ENCODE measurements at places on chromosomes 7 and 10. TPM values are rescaled to one million over a fixed set of nuclear protein-coding genes. Genes with fewer than 3 reads are reported as not detected.

The AZGP1 gene
- total RNA-seq = not detected

The LRRC18 gene
- not detected for total RNA-seq

The KIAA1549 gene
- total RNA-seq = 2.6 TPM

The INMT gene
- 15.8 TPM for total RNA-seq

The KLF14 gene
- under 0.01 TPM for total RNA-seq

The DDX50 gene
- 35.8 TPM for total RNA-seq

The FXYD4 gene
- total RNA-seq = not detected

The SLC26A3 gene
- total RNA-seq = not detected

The SYCE1 gene
- 1.6 TPM for total RNA-seq

The ANK3 gene
- 5.8 TPM for total RNA-seq

The RET gene
- 0.43 TPM for total RNA-seq

The GUSB gene
- total RNA-seq = 13.0 TPM

The CLRN3 gene
- total RNA-seq = not detected

The AMPH gene
- total RNA-seq = 0.86 TPM

DNA sequence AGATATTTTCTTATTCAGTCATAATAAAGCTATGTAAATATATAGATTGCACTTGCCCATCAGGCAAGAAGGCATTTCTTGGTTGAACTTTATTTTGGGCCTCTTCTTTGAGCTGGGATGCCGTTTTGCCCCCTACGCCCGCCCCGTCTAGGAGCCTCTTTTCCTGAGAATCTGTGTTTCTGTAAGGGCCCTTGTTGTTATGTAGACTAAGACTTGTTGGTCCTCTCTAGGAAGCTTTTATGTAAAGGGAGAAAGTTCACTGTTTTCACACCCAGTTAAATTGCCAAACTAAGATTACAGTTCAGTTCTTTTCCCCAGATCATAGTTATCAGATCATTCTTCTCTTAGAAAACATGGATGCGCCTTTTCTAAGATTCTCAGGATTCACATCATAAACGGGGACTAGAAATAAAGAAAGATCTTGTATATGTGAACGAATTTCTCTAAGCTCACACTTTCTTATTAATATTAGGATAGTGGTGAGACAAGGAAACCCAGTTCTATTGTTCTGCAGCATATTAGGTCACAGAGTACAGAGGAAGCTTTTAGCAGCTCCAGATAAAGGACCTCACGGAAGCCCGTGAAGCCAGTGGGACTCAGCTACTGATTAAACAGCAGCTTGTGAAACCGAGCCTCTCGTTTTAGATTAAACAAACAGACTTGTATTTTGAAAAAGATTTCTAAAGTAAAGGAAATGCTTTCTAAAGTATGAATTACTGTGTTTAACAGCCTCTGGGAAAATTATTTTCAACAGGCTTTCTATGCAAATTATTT, 3.8 kb downstream of the LMTK2 start:
- DNase-seq = no peak

- DNase-seq = no peak
Observed at GRCh38 chr7:73549176-73549575, 8.3 kb downstream of the BCL7B start.

DNA sequence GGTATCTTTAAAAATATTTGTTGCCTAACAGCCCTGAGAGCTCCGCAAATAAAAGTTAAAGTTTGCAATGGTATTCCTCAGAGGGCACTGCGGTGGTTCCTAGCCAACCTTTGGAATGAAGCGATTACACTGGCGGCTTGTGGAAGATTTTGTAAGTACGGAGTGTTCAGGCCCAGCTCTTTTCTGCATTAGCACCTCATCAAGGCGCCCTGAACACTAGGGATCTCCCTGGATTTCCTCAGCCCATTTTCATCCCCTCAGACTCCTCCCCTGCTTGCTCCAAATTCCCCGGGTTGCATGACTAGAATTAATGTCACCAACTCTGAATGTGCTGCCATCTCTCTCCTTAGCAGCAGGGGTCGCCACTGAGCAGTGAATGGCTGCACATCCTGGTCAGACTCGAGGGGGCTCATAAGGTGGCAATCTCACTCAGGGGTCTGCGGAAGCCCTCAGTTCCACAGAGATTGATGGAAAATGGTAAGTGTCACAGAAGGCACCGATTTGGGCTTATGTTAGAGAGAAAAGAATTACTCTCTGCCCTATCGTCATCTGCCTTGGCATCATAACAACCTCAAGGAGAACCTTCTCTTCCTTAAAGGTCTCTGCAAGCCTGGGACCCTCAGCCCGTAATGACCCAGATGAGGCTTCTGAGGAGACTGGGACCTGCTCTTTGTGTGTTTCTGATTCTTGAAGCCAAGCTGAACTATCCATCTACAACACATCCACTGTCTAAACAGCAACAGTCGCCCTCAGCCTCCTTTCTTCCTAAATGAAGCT, 262.8 kb upstream of the AOAH start:
- DNase-seq = peak; percentile 48

GRCh38 chr10:416091-416515, 273.4 kb downstream of the DIP2C start:
- no peak for DNase-seq

DNA sequence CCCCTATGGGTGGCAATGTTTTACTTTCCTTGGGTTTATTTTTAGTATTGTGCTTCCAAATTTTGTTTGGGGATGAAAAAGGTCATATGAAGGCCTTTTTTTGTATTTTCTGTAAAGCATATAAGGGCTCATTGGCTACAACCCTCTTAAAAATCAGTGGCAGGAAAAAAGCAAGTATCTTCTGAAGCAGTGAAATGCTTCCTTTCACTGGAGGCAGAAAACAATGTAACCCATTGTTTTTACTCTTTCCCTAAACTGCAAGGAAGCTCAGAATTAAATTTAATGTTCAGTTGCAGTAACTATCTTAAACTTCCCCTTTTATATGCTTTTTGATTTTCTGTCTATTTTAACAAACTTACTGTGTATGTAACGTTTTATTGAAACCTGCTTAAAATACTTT, 148.7 kb upstream of the LYZL1 start:
- DNase-seq = no peak

- no peak for DNase-seq
Observed at GRCh38 chr7:20279979-20280378, 50.7 kb upstream of the ITGB8 start.

GRCh38 chr10:77168161-77168560, 469.4 kb downstream of the KCNMA1 start:
- DNase-seq = no peak

DNA sequence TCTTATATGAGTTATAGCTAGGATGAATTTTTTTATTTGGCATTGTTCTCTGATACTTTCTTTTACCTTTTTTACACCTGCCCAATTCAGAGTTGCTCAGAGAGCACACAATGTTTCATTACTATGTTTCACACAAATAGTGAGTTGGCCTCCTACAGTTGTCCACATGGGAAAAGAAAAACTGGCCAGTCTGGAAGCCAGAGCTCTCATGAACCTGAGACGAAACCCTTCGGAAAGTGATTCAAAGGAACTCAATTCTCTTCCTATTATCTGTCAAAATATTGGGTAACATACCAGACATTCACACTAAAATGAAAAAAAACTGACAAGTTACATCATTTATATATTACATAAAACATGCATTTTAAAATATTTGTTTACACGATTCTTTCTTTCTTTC, 15.3 kb downstream of the SCRN1 start:
- no peak for DNase-seq

- no peak for DNase-seq
Observed at GRCh38 chr7:24948739-24949138, 31.2 kb downstream of the OSBPL3 start.

DNA sequence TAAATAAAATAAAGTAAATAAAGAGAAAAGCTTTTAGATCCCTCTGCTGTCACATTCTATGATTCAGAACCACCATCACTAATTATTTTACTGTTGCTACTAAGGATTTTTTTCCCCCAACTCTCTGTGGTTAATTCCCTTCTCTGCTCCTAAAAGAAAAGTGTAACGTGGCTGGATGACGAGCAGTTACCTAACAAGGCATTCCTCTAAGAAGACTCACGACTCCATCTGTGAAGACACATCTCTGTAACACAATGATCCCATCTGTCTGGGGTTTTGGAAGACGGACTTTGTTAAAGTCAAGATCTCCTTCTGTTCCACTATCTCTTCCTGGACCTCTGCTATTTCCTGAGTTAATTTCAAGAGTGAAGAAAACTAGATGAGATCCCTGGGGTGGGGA, 179.9 kb downstream of the SFMBT2 start:
- peak; percentile 63 for DNase-seq

DNA sequence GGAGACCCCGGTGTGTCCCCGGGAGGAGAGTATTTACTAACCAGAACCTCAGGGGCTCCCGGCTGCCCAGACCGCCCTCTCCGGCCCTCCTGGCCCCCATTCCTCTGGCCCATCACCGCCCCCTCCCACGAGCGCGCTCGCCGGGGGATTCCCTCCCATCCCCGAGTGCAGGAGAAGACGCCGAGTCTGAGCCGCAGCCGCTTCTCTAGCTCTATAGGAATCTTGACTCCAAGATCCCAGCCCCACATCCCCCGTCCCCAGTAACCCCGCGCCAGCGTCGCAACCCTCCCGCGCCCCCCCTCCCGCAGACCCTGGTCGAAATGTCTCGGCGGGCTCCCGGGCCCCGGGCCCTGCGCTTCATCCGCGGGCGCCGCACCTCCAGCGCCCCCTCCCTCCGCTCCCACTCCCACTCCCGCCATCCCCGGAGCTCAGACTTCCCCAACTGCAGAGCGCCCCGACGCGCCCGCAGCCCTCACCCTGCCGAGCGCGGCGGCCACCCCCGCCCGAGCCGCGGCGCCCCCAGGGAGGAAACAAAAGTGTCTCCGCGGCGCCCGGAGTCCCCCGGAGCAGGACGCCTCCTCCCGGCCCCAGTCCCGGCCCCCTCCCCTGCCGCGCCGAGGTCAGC, 541 bp downstream of the ELMO1 start:
- DNase-seq = no peak

DNA sequence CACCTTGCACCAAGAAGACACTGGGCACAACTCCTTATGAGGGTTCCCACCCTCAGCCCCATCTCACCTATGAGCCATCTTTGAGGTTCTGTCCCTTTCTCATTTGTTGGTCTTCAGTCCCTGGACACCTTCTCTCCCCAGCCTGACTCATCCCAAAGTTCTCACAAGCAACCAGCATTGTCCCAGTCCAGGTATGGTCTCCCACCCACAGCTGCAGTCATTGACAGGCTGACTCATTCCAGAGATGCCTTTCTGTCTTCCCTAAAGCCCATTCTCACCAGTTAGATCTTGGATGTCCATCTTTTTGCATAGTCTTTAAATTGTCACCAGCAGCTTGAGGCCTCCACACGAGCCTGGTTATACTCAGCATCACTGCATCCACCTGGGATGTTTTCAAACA, 26.7 kb upstream of the BMPR1A start:
- DNase-seq = no peak

GRCh38 chr7:140689199-140690152, 7.0 kb upstream of the NDUFB2 start:
- DNase-seq = no peak

- peak; percentile 42 for DNase-seq
Observed at GRCh38 chr7:113100121-113100603, 13.5 kb upstream of the GPR85 start.

GRCh38 chr7:150405584-150406311, 26.6 kb downstream of the ZNF775 start:
- no peak for DNase-seq

DNA sequence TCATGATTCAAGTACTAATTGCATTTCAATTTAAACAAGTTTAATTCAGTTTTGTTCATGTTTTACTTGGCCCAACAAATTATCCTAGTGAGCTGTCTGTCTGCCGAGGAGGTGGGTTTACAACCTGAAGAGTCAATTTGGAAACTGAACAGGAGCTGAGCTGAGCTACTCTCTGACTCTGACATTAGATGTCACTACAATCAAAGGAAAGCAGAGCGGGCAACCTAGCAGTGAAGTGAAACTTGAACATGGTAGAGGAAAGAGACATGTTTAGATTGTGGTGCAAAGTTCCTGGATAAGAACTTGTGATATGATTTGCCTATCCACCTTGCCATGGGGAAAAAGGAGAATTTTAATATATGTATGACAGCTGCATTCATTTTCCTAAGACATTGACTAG, 9.6 kb upstream of the AGR3 start:
- peak; percentile 65 for DNase-seq

DNA sequence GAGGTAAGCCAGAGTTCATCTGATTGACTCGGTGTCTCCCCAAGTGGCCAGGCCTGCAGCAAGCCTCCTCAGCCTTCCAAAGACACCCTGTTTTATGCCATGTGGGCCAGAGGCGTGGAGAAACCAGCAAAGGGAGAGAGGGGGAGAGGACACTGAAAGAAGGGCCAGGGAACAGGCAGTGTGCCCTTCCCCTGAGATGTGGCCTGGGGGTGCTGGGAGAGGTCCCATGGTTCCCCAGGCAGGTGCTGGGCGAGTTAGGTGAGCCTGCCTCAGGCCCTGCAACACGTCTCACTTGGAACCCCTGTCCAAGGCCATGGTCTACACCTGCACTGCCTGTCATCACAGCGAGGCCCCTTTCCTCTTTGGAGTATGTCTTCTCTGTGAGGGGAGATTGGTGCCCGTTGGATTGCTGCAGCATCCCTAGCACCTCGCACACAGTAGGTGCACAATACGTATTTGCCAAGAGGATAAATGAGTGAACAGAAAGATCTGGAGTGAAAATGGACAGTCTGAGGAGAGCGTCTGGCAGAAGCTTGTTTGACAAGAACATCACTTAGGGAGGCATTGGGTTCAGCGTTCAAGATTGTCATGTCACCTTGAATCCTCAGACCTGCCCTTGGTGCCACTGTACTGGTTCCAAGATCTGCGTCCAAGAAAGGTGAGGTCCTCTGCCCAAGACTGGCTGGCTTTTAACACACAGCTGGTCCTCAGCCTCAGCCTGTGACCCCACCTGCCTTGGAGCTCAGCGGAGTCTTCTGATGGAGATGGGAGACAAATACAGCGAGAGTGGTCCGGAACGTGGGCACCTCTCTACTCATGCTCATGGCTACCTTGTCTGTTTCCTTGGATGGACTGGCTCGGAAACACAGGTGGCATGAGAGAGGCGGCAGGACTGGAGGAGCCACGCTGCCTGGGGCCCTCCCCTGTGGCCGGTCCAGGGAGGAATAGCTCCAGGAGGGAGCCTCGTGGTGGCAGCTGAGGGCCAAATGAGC, 39.8 kb upstream of the NUB1 start:
- DNase-seq = no peak

GRCh38 chr7:159149488-159149887, 4.8 kb upstream of the VIPR2 start:
- DNase-seq = no peak

DNA sequence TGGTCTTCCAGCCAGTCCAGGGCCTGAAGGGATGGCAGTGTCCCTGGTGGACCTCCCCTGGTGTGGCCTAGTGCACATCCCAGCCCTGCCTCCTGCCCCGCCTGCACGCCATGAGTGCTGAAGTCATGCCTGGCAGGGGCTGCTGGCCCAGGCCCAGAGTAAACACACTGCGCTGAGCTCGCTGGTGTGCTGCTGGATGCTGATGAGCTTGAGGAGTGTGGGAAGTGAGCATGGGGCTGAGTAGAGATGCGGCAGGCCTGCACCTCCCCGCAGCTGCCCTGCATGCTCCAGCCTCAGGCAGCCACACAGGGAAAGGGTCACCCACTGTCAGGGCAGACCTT, 43.2 kb downstream of the HTRA1 start:
- peak; percentile 57 for DNase-seq

DNA sequence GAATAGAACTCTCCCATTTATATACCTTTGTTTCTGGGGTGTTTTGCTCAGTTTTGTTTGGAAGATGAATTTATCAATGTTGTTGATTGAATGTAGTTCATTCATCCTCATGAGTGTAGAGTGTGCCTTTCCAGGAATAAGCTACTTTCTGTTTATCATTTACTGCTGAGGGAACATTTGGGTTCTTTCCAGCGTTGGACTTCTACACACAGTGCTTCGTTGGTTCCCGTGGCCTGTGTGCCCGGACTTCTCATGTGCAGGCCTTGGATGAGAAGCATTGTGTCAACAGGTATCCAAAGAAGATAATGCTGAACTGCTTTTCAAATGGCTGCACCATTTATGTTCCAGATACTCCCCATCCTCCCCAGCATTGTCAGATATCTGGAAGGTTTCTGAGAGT, 107.6 kb upstream of the TNS3 start:
- no peak for DNase-seq
